ENCODE measurements at places on chromosomes 1 and 21.
A peak's percentile ranks its signal among the peaks of the same experiment; 100 is the strongest.

DNA sequence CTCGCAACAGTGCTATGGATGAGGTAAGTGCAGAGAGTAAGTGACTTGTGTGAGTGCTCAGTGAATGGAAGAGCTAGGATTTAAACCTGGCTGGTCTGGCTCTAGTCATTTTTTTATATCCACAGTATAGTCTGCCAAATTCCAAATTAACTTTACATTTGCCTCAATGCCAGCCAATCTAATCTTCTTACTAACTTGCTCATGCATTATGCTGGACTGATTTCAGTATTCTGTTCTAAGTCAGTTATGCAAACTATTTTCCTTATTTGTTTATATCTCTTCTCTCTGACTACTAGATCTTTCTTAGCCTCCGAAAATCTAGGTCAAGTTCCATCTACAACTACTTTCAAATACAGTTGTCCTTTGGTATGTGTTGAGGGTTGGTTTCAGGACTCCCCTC, 133.3 kb downstream of the XPR1 start:
- no peak for DNase-seq

DNA sequence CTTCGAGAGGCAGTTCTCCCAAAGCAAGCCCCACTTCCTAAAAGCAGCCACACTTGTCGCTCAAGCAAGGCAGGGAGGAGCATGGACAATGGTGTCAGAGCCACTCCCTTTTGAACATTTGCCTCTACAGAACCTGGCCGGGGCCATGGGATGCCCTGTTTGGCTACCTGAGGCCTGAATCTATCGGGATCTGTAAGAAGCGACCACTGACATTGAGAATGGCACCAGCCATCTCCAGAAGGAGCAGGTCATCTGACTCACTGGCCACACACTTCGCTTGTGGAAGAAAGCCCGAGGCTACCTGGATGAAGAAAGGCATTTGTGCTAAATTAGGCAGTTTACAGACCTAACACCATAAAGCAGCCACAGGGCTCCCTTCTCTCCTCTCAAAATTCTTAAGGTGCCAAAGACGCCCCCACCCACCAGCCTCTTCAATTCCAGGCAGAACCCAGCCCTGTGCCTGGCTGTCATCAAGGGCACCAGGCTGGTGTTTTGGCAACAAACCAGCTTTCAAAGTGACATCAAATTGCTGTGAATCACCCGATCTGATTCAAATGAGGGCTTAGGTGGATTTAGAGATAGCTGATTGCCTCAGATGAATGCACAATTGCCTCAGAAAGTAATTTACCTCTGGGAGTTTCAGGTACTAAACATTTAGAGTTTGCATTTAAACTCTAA, 104.8 kb downstream of the ETS2 start:
- DNase-seq = no peak

- DNase-seq = no peak
Measured at GRCh38 chr1:182811975-182812722, 22.6 kb downstream of the NPL start.

GRCh38 chr1:159786966-159787365, 6.2 kb downstream of the DUSP23 start:
- no peak for DNase-seq

DNA sequence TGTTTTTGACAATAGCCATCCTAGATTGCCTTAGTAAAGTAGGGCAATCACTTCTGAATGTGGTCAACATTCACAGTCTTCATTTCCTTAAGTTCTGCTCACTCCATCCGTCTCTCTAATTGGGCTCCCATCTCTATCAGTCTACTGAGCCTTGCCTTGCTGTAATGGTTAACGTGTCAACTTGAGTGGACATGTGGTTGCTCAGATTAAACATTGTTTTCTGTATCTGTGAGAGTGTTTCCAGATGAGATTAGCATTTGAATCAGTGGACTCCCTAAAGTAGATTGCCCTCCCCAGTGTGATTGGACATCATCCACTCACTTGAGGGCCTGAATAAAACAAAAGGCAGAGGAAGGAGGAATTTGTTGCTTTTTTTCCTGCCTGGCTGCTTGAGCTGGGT, 26.4 kb downstream of the C1orf216 start:
- DNase-seq = no peak

GRCh38 chr1:58165073-58165472, 381.5 kb downstream of the OMA1 start:
- no peak for DNase-seq

GRCh38 chr1:151834239-151834638, 2.6 kb upstream of the RORC start:
- DNase-seq = no peak

DNA sequence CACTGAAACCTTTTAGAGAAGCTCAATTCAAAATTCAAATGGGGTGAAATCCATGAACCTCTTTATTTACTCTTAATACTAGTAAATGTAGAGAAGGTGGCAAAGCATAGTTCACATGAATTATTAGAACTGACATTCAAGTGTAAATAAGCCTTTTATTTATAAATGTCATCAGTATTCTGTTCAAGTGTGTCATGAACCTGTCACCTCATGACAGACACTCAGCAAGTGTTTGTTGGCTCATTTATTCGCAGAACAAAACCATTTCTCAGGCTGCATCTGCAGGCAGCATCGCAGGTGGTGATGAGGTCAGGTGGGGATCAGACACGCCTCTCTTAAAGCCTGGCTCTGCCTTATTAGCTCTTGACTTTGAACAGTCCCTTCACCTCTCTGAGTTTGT, 116.6 kb downstream of the SETD4 start:
- DNase-seq = no peak

DNA sequence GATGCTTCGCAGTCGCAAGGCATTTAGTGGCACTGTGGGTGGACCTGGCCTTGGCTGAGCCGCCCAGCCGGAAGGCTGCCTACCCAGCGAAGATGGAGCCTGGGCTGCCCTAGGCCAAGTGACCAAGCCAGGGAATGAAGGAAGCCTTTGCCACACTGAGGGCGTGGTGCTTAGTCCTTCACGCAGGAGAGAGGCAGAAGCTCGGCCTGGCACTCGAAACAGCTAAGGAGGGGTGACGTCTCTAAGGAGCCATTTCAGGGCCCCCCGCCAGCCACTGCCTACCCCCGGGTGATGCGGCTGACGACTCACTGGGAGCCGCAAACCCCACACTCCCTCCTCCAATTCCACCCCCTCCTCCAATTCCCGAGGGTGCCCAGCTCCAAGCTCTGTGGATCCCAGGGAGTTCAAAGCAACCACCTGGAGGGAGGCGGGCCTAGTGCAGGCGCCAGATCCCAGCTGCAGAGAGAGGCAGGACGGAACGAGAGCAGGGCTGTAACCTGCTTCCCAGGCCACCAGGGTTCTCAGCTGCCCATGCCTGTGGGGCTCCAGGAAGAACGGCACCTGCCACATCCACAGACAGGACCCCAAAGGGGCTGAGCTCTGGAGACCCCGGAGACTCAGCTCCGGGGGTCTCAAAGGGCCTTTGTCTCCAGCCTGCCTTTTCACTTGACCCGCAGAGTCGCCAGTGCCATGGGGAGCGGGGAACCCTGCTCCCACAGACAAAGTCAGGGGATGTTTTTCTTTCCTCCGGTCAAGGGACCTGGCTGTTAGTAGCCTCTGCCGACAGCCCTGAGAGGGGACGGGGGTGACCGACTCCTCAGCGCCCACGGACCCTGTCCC, 75.8 kb downstream of the ARHGEF16 start:
- DNase-seq = no peak

GRCh38 chr1:167594822-167595221, 35.2 kb upstream of the RCSD1 start:
- DNase-seq = no peak

DNA sequence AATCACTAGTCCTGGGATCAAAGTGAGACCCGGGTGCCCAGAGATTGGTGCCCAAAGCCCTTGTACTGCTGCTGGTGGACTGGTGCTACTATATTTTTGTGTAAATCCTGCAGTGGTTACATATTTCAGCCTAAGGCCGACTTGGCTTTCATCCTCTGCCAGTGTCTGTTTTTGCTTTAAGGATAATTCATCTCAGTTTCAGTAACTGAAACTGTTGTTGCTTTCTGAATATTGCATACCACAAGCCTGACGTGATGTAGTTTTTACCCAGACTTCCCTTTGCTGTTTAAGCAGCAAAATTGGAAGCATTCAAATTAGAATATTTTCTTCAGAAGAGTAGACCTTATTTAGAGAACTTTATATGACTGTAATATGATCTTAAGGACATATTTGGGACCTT, 341.8 kb downstream of the RYR2 start:
- no peak for DNase-seq

DNA sequence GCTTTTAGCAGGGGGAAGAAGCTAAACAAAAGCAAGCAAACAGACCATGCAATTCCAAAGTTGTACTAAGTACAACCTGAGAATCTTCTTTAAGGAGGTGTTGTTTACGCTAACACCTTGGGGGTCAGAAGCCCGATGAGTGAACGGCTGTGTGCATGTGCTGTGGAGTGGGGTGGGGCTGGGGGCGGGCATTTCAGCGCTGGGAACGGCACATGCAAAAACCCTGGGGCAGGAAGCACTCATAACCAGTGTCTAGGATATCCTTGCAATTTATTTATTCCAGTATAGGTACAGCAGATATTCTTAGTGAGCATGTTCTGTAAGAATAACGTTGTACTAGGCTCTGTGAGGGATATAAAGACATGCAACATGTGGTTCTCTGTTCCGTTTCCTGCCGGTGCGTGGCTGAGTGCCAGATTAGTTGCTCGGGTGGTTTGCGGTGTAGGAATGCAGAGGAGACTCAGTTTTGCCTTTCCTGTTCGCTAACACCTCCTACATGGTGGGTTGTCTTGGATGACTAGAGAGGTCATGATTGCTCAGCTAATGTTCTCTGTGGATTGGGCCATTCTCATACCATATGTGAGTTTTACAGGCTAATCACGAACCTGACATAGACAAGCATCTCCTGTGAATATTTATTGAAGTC, 3.7 kb downstream of the FASLG start:
- DNase-seq = peak; percentile 59

GRCh38 chr1:198649968-198650338, 11.1 kb downstream of the PTPRC start:
- DNase-seq = no peak

DNA sequence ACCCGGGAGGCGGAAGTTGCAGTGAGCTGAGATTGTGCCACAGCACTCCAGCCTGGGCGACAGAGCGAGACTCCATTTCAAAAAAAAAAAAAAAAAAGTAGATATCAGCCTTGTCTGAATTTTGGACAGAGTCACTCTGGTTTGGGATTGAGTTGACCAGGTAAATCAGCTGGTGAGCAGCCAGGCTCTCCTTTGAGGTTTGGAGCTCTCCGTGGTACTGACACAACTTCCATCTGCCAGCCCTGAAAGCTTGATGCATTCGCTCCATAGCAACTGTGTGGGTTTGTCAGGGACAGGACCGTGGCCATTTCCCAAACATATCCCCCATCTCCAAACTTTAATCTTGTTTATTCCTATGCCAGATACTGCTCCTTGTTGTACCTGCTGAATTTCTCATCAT, 155.2 kb downstream of the DMRTA2 start:
- no peak for DNase-seq

- no peak for DNase-seq
Measured at GRCh38 chr1:180923021-180923841, 10.5 kb downstream of the KIAA1614 start.

GRCh38 chr21:44900559-44901251, 20.0 kb downstream of the ITGB2 start:
- no peak for DNase-seq

- no peak for DNase-seq
Measured at GRCh38 chr1:109133815-109134214, 19.9 kb downstream of the ELAPOR1 start.

- no peak for DNase-seq
Measured at GRCh38 chr1:41538741-41539417, 54.4 kb upstream of the EDN2 start.

DNA sequence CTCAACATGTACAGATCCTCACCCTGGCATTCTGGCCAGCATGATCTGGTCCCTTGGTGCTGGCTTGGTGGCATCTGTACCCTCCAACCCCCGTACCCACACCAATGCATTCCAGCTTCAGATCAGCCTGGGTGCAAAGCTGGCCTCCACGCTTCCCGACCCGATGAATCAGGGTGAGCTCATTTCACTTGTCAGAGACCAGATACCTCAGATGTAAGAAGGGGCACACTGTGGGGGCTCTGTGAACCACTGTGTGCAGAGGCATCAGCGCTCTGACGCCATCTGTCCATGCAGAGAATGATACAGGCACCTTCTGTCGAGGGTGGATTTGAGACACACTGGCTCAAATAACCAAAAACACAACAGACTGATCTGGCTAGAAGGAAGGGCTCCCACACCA, 76.6 kb downstream of the DMRTB1 start:
- no peak for DNase-seq

GRCh38 chr1:182257369-182258063, 134.1 kb downstream of the GLUL start:
- DNase-seq = no peak

DNA sequence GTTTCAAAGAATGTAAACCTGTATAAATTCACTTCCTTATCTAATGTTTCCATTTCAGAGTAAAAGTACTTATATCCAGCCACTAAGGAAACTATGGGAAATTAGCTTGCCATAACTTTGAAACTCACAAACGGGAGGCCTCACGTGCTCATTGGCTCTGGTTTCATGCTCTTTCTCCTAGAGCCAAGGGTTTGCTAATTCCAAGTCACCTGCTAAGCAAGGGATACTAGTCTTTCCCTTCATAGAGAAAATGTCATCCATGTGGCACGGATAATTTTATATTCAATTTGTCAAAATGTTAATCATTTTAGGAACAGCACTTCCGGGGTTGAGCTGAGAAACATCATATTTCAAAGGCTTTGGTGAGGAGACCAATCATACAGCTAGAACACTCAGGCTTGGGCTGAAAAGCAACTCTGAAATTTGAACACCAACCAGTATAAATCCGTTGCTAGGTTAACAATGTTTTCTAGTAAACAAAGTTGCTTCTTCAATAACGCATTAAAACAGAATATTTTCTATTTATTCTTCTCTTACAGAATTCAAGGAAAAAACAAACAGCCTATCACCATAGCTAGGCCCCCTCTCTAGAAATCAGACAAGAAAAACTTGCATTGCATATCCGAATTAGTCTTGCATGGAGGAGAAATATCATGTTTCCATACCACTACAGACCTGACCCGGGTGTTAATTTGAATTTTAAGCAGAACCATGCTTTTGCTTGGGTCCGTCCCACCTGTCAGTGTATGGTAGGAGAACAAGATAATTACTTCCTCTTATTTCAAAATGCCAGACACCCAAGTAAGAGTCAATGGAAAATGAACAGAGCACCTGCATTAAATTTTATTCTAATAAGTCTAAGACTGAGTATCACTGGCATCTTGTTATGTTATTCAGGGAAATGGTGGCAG, 196.1 kb upstream of the ESRRG start:
- no peak for DNase-seq
